ENCODE measurements at places on chromosomes 7 and 10.

GRCh38 chr10:114340816-114341215, 63.5 kb downstream of the AFAP1L2 start:
- no peak for DNase-seq

- no peak for DNase-seq
These were observed 43.1 kb downstream of the CREB3L2 start for GRCh38 chr7:137958470-137959431.

DNA sequence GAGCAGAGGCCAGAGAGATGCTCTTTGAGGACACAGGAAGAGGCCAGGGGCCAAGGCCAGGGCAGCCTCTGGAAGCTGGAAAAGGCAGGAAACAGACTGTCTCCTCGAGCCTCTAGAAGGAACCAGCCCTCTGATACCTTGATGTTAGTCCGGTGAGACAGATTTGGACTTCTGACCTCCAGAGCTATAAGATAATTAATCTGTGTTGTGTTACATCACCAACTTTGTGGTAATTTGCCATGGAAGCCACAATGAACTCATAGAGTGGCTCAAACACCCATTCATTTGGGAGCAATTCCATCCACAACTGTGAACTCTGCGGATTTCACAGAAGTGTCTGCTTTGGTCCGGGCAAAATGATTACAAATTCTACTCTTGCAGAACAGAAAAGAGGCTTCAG, 48.7 kb downstream of the OAT start:
- no peak for DNase-seq

DNA sequence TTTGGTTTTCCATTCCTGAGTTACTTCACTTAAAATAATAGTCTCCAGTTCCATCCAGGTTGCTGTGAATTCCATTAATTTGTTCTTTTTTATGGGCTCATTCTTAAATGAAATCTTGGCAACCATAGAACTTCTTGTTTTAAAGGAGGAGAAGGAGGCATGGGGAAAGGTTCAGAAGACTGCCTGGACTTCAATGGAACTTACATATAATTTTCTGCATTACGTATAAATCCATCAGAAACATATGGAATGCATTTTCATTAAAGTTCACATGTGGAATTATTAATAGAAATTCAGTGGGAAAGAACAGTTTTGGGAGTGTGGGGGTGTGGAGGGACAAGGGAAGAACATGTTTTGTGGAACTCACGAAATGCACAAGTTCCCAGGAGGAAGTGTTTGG, 176.6 kb upstream of the PRKCQ start:
- DNase-seq = no peak

DNA sequence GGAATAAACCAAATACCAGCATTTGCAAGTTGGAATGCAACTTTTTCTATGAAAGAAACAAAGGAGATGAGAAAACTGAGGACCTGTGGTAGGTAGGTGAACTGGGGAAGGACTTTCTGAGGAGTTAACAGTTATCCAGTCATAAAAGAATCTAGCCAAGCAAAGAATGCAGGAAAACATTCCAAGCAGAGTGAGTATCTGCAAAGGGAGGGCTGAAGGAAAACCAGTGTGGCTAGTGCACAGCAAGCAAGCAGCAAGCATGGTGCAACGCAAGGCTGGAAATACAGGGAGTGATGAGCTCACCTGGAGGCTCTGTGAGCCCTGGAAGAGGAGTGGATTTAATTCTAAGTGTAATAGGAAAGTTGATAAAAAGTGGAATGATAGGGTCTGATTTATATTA, 44.0 kb downstream of the RTKN2 start:
- no peak for DNase-seq

GRCh38 chr7:138125598-138126111, 49.4 kb downstream of the AKR1D1 start:
- no peak for DNase-seq

DNA sequence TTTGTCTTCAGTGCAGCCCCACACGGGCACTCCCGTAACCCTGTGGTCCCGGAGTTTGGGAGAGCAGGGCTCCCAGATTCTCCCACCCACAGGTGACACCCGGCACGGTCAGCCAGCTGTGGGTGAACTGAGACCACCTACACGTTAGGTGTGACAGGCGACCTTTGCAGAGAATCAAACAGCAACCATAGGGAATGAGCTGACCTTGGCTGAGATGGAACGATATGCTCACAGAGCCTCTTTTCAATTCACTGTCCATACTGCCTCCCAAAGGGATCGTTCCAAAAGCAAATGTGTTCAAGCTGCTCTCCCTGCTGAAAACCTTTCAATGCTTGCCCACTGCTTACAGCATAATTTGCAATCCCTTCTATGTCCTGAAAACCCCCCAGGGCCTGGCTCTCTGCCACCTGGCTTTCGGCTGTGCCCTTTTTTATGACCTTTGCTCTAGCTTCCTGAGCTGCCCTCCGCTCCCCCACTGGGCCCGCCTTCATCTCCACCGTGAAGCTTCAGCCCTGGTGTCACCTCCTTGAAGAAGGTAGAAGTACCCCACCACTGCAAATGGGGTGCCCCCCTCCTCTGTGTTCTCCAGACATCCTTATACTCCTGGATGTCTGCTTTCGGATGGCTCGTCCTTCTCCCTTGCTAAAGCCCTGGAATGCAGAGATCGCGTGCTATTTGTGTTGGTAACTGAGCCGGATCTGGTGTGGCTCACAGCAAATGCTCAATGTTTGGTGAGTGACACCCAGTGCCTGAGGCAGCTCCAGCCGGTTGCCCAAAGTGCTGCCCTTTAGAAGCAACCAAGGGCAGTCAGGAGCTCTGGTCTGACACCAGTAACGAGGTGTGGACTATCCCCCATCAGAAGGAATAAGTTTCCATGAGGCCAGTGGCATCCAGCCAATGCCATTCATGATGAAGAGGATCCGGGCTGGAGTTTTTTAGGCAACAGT, 90.4 kb downstream of the KIAA1549 start:
- DNase-seq = peak; percentile 23

- DNase-seq = no peak
These were observed 390.7 kb downstream of the INHBA start for GRCh38 chr7:41312235-41312634.

DNA sequence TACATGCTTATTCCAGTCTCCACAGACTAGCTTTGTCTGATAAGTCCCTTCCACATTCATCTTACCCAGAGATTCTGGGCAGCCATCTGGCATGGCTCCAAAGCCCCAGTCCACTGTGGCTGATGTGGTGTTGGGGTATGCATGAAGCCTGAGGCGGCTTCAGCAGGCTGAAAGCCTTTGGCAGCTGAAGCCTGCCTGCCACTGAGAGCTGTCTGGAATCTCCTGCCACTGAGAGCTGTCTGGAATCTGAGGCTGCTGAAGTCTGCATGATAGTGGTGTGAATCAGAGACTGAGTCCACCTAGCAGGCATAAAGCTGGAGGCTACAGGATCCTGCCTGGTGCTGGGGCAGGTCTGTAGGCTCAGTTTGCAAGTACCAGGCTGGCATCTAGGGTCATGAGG, 87.1 kb downstream of the DYNC1I1 start:
- DNase-seq = no peak

DNA sequence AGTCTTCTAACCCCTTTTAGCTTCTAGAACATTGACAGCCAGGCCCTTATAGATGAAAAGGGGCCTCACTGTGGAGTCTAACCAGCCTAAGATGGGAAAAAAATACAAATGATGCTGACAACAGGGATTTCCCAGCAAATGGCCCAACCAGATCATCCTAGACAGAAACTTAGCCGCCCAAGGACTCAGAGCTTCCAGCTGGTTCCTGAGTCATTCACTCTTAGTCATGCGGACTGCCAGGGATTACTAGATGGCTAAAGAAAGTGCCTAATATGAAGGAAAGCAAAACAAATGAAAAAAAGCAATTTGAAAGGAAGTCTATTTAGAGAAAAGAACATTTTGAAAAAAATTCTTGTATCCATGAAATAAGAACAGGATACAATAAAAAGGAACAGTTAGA, 23.7 kb downstream of the TSPAN14 start:
- DNase-seq = no peak

GRCh38 chr7:45579391-45579801, 5.2 kb downstream of the ADCY1 start:
- DNase-seq = no peak

DNA sequence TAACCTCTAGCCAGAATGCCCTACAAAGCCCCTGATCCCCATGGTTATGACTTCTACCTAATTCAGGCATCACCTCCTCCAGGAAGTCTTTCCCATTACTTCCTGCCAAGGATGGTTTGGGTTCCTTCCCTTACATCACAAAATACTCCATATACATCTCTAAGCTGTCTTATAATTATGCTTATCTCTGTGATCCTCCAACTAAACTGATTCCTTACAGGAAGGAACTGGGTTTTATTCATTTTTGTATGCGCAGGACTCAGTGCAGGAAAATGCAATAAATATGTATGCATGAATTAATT, 41.3 kb downstream of the PIP4K2A start:
- no peak for DNase-seq

DNA sequence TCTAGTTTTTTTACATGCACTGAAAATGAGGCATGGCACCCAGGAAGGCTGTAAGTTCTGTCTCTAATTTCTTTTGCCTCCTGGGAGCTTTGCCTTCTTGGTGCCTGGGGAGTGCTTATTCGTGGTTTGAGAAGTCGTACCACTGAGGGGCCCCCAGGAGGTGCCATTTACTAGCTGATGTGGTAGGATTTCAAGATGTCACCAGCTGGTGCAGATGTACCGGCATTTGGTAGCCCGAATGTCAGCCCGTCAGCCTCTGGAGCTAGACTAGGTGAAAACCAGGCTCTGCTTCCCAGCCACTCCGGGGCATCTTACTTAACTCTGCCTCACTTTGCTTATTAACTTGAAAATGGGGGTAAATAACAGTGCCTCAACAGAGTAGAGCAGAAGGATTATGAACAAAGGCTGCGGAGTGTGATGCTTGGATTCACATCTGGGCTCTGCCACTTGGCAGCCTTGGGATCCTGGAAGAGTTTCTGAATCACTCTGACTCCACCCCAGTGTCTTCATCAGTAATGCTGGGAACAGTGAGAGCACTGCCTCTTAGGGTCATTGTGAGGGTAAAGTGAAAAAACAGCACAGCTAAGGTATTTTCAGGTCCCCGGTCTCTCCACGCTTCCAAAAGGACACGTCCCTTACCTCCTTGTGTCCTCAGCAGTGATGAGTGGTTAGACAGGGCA, 31.4 kb upstream of the BTBD16 start:
- DNase-seq = no peak

DNA sequence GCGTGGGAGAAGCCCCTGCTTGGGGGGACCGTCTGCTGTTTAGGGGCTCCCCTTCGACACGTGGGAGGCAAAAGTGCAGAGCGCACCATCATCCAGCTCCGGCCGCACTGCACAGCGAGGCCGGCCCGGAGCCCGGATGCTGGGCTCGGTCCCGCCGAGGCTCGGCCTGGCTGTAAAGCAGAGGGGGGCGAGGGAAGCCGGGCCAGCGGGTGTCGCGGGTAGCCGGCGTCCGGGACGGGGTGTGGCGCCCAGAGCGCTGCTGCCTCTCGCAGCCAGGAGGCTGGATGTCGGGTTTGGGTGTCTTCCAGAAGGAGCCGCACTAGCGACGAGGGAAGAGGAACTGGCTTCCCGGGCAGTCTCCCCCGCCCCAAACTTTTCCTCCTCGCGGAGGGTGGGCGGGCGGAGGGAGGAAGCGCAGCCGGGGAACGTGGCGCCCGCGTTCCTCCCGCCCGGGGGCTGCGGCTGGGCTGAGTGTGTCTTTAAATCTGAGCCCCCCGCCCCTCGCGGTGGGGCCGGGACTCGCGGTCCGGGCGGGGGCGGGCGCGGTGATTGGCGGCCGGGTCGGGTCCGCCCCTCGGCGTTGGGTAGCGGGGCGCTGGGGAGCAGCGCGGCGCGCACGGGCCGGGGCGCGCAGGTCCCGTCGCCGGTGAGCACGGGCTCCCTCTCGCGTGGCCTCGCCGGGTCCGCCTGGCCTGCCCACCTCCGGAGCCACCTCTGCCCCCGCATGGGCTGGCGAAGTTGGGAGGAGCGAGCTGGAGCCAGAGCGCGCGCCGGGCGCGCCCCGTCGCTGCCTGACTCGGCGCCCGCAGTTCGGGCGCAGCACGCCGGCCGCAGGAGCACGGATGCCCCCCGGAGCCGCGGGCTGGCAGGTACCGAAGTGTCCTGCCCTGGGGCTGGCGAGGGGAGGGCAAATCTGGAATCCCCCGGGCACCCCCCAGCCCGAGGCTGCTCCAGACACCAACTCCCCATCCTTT, at the start of gene PALD1:
PALD1 (plus strand) TSS at position 577 of the 974 bp plus-strand sequence. CDS start 47,185 bp downstream, outside the sequence.
- DNase-seq = no peak

DNA sequence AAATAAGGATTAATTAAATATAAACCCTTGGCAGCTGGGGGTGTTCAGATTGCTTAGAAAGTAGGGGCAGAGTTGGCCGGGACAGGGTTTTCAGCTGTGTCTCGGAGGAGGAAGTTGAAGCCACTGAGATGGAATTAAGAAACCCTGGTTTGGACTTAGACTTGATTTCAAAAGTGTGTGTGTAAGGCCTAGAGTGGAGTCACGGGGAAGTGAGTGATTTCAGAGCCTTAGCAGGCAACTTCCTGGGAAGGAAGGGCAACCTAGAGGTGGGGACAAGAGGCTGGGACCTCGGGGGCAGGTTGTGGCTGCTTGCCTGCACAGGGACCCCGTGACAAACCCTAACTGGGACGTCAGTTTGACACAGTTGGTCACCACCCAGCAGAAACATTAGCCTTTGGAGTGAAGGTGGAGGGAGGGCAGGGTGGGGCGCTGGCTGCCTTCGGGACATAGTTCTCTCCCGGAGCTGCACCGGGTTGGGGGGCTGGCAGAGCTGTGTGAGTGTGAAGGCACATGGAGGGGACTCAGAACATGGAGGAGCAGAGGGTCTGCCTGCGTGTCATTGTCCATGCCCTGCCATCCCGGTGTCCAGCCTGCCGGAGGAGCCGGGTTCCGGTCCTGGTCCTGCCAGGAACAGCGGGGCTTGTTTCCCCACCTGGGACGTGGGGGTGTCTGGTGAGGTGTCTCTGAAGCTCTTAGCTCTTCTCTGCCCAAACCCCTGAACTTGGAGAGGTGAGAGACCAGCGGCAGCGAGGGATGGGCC, 1.8 kb downstream of the BRI3 start:
- DNase-seq = no peak

GRCh38 chr7:85177316-85177715, 9.5 kb downstream of the SEMA3D start:
- DNase-seq = no peak

- no peak for DNase-seq
These were observed 568 bp upstream of the MEOX2 start for GRCh38 chr7:15686957-15687545.

DNA sequence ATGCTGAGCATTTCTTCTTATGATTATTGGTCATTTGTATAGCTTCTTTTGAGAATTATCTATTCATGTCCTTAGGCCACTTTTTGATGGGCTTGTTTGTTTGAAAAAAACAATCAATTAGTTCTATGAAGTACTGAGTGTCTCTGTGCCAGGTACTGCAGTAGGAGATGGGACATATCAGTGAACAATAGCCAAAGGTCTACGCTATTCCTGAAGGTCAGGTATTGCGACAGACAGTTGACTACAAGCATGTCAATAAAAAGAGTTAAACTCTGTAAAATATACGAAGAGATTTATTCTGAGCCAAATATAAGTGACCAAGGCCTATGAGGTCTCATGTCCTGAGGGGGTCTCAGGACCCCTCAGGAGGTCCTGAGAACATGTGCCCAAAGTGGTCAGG, 122.1 kb upstream of the NFE2L3 start:
- no peak for DNase-seq

GRCh38 chr7:16773326-16773725, 19.8 kb downstream of the TSPAN13 start:
- no peak for DNase-seq
